ENCODE measurements at places on chromosomes 3 and 15.

- DNase-seq = no peak
Observed at GRCh38 chr3:14147617-14148016, 22.8 kb downstream of the TMEM43 start.

DNA sequence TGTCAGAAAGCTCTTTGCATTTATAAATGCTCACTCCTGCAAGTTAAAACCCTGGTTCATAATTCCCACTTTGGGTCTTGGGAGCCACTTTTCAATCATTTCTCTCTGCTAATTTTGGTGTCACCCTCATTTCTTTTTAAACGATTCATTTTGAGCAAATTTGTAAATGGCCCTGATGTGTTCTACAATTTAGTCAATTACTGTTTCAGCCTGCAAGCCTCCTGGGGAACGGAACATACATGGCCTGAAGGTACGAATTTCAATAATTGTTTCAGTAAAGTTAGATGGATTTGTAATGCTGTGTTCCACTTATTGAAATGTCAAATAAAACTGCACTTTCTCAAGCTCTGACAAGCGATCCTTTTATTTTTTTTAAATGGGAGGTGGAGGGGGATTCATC, 43.2 kb downstream of the MAP2K5 start:
- no peak for DNase-seq

DNA sequence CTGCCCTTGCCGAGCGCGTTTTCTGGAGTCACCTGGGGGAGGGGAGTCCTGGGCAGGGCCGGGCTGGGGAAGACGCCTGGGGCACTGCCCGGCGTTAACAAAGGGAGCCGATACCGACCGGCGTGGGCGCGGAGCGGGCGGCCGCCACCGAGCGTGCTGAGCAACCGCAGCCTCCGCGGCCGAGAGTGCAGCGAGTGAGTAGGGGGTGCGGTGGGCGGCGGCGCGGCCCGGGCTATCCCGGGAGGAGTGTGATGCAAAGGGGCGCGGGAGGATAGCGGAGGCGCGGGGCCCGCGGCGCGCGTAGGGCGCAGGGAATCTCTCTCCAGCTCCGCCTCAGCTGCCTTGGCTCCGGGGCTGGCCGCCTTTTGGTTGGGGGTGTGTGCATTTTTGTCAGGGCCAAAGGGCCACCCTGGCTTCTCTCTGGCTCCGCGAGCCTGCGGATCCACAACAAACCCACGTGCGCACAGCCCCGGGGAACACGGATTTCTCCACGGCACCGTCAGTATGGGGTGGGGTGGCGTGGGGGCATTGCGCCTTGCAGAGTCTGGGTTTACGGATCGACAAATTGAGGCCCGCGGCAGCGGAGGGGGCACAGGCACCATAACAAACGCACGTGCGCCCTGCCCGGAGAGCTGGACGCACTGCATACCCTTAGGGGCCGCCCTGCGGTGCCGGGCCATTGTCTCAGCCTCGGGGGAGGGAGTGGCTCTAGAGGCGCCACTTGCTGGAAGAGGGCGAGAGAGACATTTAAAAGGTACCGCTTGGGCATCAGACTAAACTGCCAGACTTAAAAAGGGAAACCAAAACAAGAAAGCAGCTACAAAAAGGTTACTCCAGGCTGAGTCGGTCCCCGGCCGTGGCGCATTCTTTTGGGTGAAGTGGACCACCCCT, 560 bp downstream of the ST6GAL1 start:
- DNase-seq = peak; percentile 90

- DNase-seq = peak; percentile 93
Observed at GRCh38 chr15:73927476-73928240, 1.4 kb downstream of the LOXL1 start.

GRCh38 chr15:32872621-32873283, 154.9 kb downstream of the GREM1 start:
- no peak for DNase-seq

Data from activated CD4-positive, alpha-beta T cell treated with anti-CD3 and anti-CD28 coated beads, Interleukin-2, amount 10 ng/mL, durations not matched to agents 24 days and 14 days (primary cell).